ENCODE measurements at places on chromosomes 16 and 17.
A peak's percentile ranks its signal among the peaks of the same experiment; 100 is the strongest.

DNA sequence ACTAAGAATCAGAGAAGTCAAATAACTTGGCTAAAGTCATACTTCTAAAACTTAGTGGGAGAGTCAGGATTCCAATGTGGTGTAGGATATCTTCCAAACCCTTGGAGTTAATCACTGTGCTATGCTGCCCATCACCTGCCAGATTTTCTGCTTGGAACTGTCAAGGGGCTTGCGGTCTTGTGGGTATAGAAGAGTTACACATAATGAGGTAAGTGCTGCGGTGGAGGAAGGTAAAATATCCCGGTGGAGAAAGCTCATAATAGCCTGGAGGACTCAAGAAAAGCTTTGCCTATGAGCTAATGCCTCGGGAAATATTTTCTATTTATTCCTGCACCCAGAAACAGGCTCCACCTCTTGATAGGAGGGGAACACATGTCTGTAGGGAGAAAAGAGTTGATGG, 195.6 kb downstream of the UTP18 start:
- H3K4me1 ChIP-seq, result no peaks in the 10 kb centered on the region
- no peaks in the 10 kb centered on the region for H3K36me3 ChIP-seq
- no peak overlapping the region for H3K4me3 ChIP-seq
- no peak for DNase-seq
- no peak overlapping the region for H3K27ac ChIP-seq

GRCh38 chr17:28369684-28370034, 448 bp downstream of the VTN start:
- no peak overlapping the region for H3K4me3 ChIP-seq
- no peak for DNase-seq
- no peak overlapping the region for H3K27ac ChIP-seq
- H3K27me3 ChIP-seq, result no peaks in the 10 kb centered on the region
- no peaks in the 10 kb centered on the region for H3K36me3 ChIP-seq

GRCh38 chr17:18146259-18146658, 37.4 kb upstream of the ALKBH5 start:
- H3K27me3 ChIP-seq, result no peaks in the 10 kb centered on the region
- no peak for DNase-seq
- no peak overlapping the region for H3K27ac ChIP-seq
- no peaks in the 10 kb centered on the region for H3K36me3 ChIP-seq
- H3K4me3 ChIP-seq, result no peak overlapping the region
- no peaks in the 10 kb centered on the region for H3K4me1 ChIP-seq

GRCh38 chr16:80989801-80990200, 16.9 kb downstream of the CMC2 start:
- H3K4me1 ChIP-seq, result no peaks in the 10 kb centered on the region
- no peak overlapping the region for H3K4me3 ChIP-seq
- peaks cover 8% of the 10 kb centered on the region for H3K36me3 ChIP-seq
- DNase-seq, result no peak

GRCh38 chr17:32174889-32175288, 32.6 kb downstream of the RHOT1 start:
- no peaks in the 10 kb centered on the region for H3K36me3 ChIP-seq
- H3K27me3 ChIP-seq, result no peaks in the 10 kb centered on the region
- no peak overlapping the region for H3K27ac ChIP-seq
- no peak for DNase-seq
- H3K4me3 ChIP-seq, result no peak overlapping the region
- H3K4me1 ChIP-seq, result no peaks in the 10 kb centered on the region

DNA sequence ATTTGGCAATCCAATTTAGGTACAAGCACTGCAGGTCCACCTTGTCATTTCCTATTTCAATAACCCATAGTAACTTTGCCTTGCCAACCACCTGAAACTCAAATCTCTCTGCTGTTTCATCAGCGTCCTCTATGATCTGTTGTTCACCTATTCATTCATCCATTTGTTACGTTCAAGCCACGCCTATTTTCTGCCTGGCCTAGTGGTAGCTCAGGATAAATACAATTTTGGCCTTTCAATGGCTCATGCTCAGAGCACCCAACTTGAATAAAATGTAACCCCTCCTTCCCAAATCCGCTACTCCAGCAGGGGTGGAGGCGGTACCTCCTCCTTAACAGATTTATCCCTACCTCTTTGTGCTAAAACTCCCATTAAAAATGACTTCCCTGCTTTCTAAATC, 3.6 kb upstream of the FBXO47 start:
- no peak overlapping the region for H3K27ac ChIP-seq
- no peaks in the 10 kb centered on the region for H3K36me3 ChIP-seq
- DNase-seq, result no peak
- H3K4me1 ChIP-seq, result peaks cover 6% of the 10 kb centered on the region
- no peak overlapping the region for H3K4me3 ChIP-seq
- no peaks in the 10 kb centered on the region for H3K27me3 ChIP-seq

GRCh38 chr17:27651411-27652345, 20.7 kb downstream of the LGALS9 start:
- no peaks in the 10 kb centered on the region for H3K36me3 ChIP-seq
- no peak overlapping the region for H3K4me3 ChIP-seq
- no peak overlapping the region for H3K27ac ChIP-seq
- no peaks in the 10 kb centered on the region for H3K4me1 ChIP-seq

- H3K27me3 ChIP-seq, result no peaks in the 10 kb centered on the region
- DNase-seq, result peak; percentile 84
- H3K4me1 ChIP-seq, result peaks cover 38% of the 10 kb centered on the region
- peak within 1 kb of the TSS; percentile 78 for H3K27ac ChIP-seq
- peak within 1 kb of the TSS; percentile 71 for H3K4me3 ChIP-seq
- H3K36me3 ChIP-seq, result no peaks in the 10 kb centered on the region
Observed at GRCh38 chr16:4614571-4615383, at the start of gene UBALD1. Gene UBALD1 (minus strand): TSS chr16:4614888. CDS start chr16:4614797, 91 bp downstream.

DNA sequence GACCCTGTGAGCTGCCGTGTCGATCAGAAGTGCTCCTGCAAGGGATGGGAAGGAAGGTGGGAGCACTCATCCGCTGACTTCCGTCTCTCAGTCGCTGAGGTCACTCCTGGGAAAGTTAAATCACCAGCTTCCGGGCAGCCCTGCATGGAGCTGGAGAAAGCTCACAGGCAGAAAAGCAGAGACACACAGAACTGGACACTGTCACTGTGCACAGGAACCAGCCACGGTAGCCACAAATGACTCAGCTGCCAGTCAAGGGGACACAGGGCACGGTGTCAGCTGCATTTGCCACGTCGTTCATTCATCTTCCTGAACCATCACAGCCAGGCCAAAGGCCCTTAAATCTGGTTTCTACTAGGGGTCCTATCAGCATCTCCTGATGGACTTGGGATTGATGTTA, 226.4 kb upstream of the PSMD7 start:
- no peaks in the 10 kb centered on the region for H3K4me1 ChIP-seq
- H3K4me3 ChIP-seq, result no peak overlapping the region
- no peak for DNase-seq
- no peaks in the 10 kb centered on the region for H3K27me3 ChIP-seq
- H3K27ac ChIP-seq, result no peak overlapping the region

GRCh38 chr16:1706386-1707192, 594 bp downstream of the MAPK8IP3 start:
- peak overlapping the region; percentile 96 for H3K4me3 ChIP-seq
- H3K4me1 ChIP-seq, result peaks cover 33% of the 10 kb centered on the region
- peak; percentile 59 for DNase-seq
- no peaks in the 10 kb centered on the region for H3K27me3 ChIP-seq

DNA sequence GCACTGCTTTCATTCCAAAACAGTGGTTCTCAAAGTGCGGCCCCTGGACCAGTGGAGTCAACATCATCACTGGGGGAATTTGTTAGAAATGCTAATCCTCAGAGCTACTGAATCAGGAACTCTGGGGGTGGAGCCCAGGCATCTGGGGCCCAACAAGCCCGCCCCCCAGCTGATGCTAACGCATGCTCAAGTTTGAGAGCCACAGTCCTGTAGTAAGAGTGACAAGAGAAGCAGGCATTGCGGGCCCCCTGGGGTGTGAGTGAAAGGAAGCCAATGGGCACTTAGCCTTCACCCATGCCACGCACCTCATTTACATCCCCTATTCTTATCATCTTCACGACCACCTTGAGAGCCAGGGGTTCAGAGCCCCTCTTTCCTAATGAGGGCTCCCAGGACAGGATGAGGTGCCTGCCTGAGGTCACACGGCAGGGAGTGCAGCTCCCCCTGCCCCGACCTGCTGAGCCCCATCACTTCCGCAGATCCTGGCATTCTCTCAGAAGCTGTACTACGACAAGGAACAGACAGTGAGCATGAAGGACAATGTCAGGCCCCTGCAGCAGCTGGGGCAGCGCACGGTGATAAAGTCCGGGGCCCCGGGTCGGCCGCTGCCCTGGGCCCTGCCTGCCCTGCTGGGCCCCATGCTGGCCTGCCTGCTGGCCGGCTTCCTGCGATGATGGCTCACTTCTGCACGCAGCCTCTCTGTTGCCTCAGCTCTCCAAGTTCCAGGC, 9.1 kb downstream of the CA4 start:
- no peaks in the 10 kb centered on the region for H3K4me1 ChIP-seq
- no peak overlapping the region for H3K27ac ChIP-seq
- H3K4me3 ChIP-seq, result no peak overlapping the region
- no peaks in the 10 kb centered on the region for H3K27me3 ChIP-seq
- no peaks in the 10 kb centered on the region for H3K36me3 ChIP-seq

- H3K4me3 ChIP-seq, result no peak overlapping the region
- H3K36me3 ChIP-seq, result peaks cover 3% of the 10 kb centered on the region
- no peak for DNase-seq
- no peak overlapping the region for H3K27ac ChIP-seq
Observed at GRCh38 chr17:17207998-17208397, 1.9 kb upstream of the PLD6 start.

- H3K27me3 ChIP-seq, result no peaks in the 10 kb centered on the region
- H3K4me1 ChIP-seq, result peaks cover 51% of the 10 kb centered on the region
- H3K27ac ChIP-seq, result peak within 1 kb of the TSS; percentile 90
- peaks cover 22% of the 10 kb centered on the region for H3K36me3 ChIP-seq
Observed at GRCh38 chr17:38704606-38705522, at the start of gene MLLT6. Gene MLLT6 (plus strand): TSS chr17:38705273. CDS start chr17:38705633, 360 bp downstream.

DNA sequence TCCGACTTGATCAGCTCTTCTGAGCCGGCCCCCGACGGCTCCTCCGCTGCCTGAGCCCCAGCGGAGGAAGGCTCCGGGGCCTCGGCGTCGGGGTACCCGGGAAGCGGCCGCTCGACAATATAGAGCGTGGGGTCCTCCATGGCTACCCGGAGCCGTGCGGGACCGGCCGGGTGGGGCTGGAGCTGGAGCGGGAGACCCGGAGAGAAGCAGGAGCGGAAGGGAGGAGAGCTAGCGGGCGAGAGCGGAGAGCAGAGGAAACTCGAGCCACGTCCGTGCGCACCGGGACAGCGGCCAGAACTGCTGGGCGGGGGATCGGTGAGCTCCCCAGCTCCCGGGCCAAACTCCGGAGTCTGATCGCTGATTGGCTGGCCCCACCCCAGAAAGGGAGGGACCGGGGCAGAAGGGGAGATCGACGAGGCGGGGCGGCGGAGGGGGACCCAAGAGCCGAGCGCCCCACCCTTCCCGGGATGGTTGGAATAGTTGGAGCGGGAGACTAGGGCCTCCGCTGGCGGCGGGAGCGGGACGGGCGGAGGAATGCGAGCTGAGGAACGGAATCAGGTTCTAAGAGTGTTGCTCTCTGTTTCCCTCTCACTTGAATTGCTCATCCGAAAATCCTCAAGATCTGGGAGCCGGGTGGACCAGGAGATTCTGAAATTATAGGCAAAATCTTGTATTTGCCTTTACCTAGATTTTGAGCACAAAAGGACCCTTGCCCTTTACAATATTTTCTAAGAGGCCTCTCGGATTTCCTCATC, at the start of gene CAVIN1:
TSS of gene CAVIN1 (minus strand) at position 299 of the 755 bp plus-strand sequence. CDS start at position 140, 159 bp downstream.
- H3K4me1 ChIP-seq, result peaks cover 8% of the 10 kb centered on the region
- DNase-seq, result no peak

GRCh38 chr16:28027055-28027454, 36.5 kb downstream of the GSG1L start:
- no peak overlapping the region for H3K27ac ChIP-seq
- no peaks in the 10 kb centered on the region for H3K27me3 ChIP-seq
- H3K36me3 ChIP-seq, result no peaks in the 10 kb centered on the region
- DNase-seq, result no peak
- H3K4me1 ChIP-seq, result no peaks in the 10 kb centered on the region

DNA sequence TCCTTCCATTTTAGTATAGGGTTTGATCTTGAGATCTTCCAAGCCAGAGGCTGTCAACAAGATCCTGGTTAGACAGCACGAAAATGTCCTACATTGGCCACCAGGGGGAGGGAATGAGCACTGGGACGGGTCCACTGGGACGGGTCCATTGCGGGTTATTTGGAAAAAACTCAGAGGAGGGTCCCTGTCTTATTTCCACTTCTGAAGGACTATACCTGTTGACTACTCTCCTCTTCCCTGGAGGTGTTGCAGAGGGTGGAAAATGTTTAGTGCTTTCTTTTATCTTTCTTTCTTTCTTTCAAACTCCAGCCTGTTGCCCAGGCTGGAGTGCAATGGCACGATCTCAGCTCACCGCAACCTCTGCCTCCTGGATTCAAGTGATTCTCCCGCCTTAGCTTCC, 2.5 kb downstream of the TTLL6 start:
- H3K27me3 ChIP-seq, result peaks cover 20% of the 10 kb centered on the region
- peak; percentile 50 for DNase-seq
- H3K27ac ChIP-seq, result no peak overlapping the region
- H3K4me3 ChIP-seq, result no peak overlapping the region

DNA sequence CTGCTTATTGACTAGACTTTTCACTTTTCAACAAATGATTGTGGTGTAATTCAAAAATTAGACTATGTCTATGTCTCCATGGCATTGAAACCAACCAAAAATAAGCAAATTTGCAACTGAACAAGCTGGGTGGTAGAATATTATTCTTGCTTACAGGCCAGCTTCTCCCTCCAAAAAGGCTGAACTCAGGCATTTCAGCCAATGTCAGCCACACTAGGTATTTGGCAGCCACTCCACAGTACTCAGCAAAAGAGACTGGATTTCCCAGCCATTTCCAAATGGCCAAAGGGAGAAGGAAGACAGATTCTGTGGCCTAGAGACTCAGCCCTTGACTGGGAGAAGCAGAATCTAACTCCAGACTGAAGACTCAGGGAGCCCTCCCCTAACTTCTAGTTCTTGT, 121.8 kb upstream of the IRX5 start:
- no peak overlapping the region for H3K27ac ChIP-seq
- H3K36me3 ChIP-seq, result no peaks in the 10 kb centered on the region

GRCh38 chr16:22358000-22358399, 16.4 kb downstream of the CDR2 start:
- DNase-seq, result no peak
- H3K4me1 ChIP-seq, result peaks cover 72% of the 10 kb centered on the region
- H3K27me3 ChIP-seq, result no peaks in the 10 kb centered on the region
- peaks cover 9% of the 10 kb centered on the region for H3K36me3 ChIP-seq

Data from CD8-positive, alpha-beta memory T cell (primary cell).